ENCODE measurements at places on chromosomes 4 and X.
A peak's percentile ranks its signal among the peaks of the same experiment; 100 is the strongest.

DNA sequence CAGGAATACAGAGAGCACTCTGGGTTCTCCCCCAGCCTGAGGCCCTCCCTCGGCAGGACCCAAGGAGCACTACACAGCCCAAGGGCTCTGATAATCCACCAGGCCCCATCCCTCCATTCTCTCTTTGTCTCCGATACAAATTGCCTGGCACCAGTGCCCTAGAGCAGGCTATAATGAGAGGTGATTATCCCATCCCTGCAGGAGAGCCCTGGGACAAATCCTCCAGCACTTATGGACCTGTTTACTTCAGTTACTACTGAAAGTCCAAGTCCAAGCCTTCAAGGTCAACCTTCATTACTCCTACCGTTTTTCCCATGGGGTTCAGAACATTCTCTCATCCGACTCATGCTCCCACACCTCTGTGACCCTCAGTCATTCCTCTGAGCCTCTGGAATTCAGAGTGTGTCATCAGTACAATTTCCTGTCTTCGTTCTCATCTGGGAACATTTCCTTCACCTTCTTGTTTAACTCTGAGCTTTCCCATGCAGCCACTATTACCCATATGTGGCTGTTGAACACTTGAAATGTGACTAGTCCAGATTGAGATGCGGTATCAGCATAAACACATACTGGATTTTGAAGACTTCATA is 299.0 kb downstream of the RAPGEF2 start:
- peak; percentile 97 for DNase-seq

DNA sequence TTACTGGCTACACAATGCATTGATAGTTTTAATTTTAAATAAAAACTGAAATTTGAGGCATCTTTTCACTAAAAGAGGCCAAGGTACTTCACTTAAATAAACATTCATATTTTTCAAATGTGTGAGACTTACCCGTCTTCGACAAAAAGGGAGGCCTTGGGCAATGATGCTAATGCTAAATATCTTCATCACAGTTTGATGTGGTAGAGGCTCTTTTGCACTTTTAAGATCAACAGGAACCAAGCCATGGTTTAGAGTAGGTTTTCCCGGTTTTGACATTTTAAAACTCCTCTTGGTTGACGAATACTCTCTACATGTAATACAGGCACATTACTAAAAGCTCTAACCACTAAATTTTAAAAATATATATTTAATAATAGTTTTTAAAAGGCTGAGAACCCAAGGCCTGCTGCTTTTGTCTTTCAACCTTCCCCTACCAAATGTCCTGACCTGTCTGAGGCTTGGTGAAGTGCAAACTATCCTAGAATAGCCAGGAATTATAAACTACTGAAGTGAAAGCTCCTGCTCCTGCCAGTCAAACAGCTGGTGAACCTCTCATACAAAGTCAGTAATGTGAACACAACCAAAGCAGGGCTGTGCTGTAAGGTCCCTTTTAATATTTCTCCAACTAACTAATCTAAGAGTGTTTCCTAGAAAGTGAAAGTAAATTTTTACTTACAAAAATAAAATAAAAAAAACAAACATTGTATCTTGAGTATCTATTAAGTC is 153.7 kb downstream of the FBXW7 start:
- peak; percentile 17 for DNase-seq

DNA sequence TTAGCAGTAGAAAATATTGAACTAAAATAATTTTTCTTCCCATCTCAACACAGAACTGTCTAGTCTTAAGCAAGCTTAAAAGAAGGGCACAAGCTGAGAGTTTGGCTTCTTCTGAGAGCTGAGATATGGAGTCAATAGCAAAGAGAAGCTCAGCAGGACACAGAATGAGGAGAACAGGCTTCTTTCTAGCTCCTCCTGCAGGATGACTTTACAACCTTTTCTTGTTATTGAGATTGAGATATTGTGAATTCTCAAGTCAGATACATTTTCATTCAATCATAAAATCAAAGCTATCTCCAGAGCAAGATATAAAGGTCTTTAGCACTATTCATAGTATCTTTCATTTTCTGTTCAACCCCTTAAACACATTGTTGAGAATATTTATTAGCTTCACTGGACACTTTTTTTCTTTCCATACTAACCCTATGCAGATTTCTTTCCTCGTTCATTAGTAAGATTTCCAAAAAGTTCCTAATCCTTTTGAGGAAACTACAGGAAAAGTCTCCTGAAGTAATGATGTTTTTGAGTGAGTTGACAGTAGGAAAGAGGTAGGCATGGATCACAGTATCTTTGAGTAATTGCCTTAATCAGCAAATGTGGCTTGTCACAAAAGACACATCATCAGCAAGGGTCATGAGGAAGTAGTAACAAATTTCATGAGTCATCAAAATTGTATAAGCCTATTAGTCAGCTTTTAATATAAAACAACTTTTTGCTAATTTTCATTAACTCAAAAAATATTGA is 17.8 kb upstream of the CXCL3 start:
- peak; percentile 34 for DNase-seq

- DNase-seq, result peak; percentile 41
These were observed 17.1 kb downstream of the MGST2 start for GRCh38 chr4:139682741-139683151.

DNA sequence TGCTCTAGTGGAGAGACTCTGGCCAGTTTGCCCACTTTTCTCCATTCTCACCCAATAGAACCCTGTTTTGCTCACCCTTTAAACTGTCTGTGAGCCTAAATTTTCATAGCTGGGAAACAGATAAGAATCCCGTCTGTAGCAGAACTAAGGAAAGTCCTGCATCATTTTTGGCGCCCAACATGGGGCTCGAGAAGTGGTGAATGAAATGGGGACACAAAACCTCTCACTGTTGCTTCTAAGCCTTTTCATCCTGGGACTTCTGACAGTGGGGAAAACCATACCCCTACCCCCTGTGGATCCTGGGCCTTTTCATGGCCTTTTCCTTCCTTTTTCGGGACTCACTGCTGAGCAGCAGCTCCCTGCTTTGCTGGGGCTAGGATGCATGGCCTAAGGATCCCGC is 189.9 kb downstream of the INPP4B start:
- peak; percentile 32 for DNase-seq

GRCh38 chr4:145283909-145284308 is 103.5 kb upstream of the OTUD4 start:
- no peak for DNase-seq

DNA sequence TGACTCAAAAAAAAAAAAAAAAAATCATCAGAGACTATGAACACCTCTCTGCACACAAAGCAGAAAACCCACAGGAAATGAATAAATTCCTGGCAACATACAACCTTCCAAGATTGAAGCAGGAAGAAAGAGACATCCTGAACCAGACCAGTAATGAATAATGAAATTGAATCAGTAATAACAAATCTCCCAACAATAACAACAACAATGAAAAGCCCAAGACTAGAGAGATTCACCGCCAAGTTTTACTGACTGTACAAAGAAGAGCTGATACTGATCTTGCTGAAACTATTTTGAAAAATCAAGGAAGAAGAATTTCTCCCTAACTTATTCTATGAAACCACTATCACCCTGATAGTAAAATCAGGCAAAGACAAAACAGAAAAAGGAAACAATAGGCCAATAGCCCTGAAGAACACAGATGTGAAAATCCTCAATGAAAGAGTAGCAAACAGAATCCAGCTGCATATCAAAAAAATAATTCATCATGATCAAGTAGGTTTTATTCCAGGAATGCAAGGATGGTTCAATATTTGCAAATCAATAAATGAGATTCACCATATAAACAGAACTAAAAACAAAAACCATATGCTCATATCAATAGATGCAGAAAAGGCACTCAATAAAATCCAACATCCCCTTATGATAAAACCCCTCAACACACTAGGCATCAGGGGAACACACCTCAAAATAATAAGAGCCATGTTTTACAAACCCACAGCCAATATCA is 31.0 kb upstream of the PLK4 start:
- no peak for DNase-seq

GRCh38 chr4:179196511-179196910 is 1754.3 kb upstream of the AGA start:
- DNase-seq, result no peak

GRCh38 chr4:71607780-71608677 is 175.8 kb downstream of the GC start:
- peak; percentile 59 for DNase-seq

DNA sequence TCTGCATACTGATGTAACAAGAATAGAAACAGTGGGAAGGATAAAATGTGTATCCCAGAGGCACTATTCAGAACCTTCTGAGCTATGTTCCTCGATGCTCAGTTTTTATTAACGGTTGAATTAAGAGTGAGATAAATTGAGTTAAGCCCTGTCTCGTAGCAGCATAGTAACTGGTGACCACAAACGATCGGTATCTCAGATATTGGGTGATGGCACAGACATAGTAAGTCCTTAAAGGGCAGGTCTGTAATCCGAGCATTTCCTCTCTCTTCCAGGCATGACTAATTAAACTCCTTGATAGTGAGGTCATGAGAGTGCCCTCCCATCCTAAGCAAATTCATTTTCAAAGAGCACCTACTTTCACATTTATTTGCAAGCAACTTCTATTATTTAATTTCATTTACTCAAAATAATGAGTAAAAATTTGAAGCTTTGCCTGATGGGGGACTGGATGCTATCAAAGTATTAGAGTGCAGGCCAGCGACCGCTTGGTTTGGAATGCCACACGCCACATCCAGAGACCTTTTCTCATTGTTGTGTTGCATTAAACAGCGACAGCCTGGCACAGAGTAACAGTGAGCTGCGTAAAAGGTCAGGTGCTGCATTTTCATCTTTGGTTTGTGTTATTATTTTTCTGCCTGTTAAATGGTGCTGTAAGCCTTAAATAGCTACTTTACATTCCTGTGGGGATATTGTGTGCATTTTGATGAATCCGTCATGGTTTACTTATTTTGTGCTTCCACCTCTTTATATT is 101.9 kb downstream of the PCDH7 start:
- DNase-seq, result peak; percentile 92

DNA sequence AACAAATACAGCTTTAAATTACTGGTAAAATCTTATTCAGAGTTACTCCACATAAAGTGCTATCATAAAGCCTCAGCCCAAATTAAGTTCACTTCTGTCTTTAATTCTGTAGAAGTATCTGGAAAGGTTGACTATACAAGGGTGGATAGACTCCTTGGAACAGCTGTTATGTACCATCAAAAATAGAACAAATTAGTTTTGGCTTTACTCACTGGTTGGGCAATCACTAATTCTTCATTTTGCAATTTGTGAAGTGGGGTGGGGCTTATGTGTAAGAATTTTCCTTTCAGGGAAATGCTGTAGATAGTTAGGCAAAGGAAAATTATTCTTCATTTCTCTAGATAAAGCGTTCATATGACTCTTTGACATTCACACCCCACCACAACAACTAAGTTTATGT is 7.8 kb downstream of the DIAPH2 start:
- peak; percentile 61 for DNase-seq
